ENCODE measurements at places on chromosomes 4 and X. TPM values are rescaled to one million over a fixed set of nuclear protein-coding genes. Genes with fewer than 3 reads are reported as not detected.

BCAP31 gene
- total RNA-seq: 273 TPM

LRIT3 gene
- not detected for total RNA-seq

PPP2R2C gene
- 0.20 TPM for total RNA-seq

MGARP gene
- total RNA-seq: 2.6 TPM

All from renal cortical epithelial cell (primary cell).